ENCODE measurements at places on chromosomes 3 and 15.
A peak's percentile ranks its signal among the peaks of the same experiment; 100 is the strongest.

DNA sequence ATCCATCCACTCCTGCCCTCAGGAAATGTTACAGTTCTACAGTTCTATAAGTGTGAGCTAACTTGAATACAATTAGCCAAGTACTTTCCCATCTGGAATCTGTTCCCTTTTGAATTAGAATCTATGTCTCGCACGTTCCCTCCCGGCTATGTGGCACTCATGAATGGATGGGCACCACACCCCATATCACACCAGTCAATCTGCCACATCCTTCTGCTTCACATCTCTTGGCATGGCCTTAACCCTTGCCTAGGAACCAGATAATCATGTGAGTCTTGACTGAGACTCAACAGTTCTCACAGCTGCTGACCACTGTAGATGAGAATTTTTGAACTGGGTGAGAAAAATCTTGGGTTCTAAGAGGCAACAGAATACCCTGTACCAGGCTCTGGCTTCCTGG lies 180.2 kb downstream of the TNIK start:
- DNase-seq, result no peak

DNA sequence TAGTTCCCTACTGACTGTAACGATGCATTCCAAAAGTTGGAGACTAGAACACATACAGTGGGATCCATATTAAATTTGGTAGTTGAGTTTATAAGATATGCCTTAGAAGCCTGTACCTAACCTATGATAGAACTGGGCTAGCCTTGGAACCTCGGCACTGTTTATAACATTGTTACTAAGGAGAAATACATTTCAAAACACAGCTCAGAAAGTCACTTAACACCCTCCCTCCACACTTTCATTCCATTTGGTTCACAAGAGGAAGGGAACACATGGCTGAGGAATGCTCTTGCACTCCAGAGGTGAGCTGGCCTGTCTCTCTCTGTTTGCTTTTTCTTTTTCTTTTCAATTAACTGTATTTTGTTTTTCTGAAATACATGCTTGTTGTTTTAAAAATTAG lies 48.7 kb upstream of the TSC22D2 start:
- DNase-seq, result peak; percentile 24

- DNase-seq, result no peak
Measured at GRCh38 chr15:43550527-43551363, 33.3 kb downstream of the MAP1A start.

DNA sequence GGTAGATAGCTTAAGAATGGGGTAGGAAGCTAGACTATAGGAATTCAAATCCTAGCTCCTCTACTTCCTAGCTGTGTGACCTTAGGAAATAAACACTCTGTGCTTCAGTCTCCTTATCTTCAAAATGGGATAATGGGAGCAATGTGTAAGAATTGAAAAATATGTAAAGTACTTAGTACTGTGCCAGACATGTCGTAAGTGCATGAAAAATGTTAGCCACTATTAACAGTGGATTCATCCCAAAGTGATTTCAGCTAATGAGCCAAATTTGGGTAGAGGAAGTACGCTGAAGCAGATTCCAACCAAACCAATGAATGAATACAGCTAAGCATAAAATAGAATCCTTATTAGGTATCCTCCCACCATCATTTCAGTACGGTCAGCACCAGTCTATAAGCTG lies 192.1 kb downstream of the RORA start:
- no peak for DNase-seq

DNA sequence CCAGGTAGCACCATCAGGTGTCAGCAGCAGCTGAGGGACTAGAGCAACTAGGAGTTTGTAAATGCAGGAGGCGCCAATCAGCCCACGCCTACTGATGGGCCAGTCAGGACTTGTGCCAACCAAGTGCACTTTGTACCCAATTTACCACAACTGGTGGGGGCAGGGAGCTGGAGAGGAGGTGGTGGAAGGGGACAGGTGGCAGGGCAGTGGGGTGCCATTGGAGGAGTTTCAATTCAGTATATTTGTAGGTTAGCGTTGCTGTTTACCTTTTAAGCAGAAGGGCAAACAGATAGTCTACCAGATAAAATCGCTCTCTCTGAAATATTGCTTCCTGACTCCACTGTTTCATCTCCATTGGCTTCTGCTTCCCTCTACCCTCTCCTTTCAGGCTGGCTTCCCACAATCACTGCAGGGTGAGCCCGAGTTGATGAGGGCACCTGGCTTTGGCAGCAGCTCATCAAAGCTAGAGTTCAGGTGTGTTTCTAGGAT lies 75.7 kb downstream of the TRIM69 start:
- DNase-seq, result no peak

GRCh38 chr3:9976721-9977709 lies 9.6 kb downstream of the EMC3 start:
- peak; percentile 84 for DNase-seq

GRCh38 chr3:157063926-157064325 lies 96.0 kb downstream of the CCNL1 start:
- DNase-seq, result no peak

GRCh38 chr3:37635251-37635650 lies 226.4 kb upstream of the CTDSPL start:
- DNase-seq, result no peak

DNA sequence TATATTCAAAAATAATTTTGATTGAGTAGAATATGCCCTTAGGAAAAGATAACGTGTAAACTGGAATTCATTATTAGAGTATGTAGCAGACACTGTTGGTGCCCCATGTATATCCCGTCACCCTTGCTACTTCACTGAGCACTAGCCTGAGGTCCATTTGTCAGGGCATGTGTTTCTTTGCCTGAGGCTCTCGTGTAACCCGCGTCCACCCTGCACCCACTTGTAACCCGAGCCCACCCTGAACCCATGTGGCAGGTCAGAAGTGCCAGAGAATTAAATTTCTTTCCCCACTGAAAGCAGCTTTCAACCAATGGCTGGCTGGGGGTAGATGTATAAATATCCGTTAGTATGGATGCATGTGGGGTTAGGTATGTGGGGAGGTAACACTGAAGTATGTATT lies 474.2 kb upstream of the ZNF385D start:
- DNase-seq, result no peak

DNA sequence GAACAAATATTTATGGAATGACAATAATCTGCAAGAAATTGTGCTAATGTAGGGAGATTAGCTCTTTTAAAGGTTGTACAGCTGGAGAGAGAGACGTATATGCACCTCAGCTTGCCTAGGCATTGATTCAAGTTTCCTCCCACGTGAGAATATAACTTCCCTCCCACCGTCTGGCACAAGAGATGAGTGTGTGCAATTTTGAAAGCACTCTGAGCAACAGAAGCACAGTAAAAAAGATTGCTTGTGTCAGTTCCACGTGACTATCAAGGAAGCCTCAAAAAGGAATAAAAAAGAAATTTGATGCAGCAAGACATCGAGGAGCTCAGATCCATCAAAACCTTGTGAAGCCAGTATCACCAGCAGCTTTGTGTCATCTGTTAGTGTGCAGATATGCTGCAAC lies 435.3 kb downstream of the TUSC7 start:
- DNase-seq, result no peak

- DNase-seq, result no peak
Measured at GRCh38 chr3:104816008-104816407, 550.7 kb upstream of the ALCAM start.

DNA sequence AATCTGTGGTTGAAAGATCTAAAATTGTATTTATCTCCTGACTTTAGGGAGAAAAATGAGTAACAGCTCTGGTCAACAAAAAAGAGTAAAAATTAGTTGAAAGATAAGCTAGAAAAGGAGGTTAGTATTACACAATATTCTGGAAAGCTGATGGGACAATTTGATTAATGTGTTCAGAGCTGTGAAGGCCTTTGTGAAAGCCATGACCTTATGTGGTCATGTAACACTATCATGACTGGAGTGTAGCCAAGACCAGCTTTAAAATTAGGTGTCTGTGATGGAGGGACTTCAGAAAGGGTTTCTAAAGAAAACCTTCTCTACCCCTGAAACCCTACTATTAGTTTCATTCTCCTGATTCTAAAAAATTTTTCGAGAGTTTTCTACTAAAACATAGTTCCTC lies 127.2 kb downstream of the NFKBIZ start:
- DNase-seq, result no peak

GRCh38 chr3:183006396-183007002 lies 26.2 kb upstream of the DCUN1D1 start:
- no peak for DNase-seq

GRCh38 chr15:91953432-91953831 lies 99.9 kb downstream of the SLCO3A1 start:
- DNase-seq, result no peak

GRCh38 chr3:56342475-56342874 lies 125.8 kb downstream of the ERC2 start:
- no peak for DNase-seq

DNA sequence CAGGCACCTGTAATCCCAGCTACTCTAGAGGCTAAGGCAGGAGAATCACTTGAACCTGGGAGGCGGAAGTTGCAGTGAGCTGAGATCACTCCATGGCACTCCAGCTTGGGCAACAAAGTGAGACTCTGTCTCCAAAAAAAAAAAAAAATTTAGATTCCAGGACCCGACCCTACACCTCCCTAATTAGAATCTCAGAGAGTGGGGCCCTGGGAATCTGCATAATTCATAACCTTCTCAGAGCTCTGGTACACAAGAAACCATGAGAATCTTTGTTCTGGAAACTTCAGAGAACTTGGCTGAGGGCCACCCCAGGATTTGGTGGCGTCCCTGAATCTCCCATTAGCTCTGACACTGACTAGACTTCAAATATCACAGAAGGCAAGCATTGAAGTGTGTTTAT lies 31.5 kb downstream of the B3GNT5 start:
- DNase-seq, result no peak

GRCh38 chr3:127815001-127815400 lies 7.3 kb downstream of the MGLL start:
- DNase-seq, result no peak

- no peak for DNase-seq
Measured at GRCh38 chr3:126155280-126155640, 25.1 kb downstream of the ALDH1L1 start.

DNA sequence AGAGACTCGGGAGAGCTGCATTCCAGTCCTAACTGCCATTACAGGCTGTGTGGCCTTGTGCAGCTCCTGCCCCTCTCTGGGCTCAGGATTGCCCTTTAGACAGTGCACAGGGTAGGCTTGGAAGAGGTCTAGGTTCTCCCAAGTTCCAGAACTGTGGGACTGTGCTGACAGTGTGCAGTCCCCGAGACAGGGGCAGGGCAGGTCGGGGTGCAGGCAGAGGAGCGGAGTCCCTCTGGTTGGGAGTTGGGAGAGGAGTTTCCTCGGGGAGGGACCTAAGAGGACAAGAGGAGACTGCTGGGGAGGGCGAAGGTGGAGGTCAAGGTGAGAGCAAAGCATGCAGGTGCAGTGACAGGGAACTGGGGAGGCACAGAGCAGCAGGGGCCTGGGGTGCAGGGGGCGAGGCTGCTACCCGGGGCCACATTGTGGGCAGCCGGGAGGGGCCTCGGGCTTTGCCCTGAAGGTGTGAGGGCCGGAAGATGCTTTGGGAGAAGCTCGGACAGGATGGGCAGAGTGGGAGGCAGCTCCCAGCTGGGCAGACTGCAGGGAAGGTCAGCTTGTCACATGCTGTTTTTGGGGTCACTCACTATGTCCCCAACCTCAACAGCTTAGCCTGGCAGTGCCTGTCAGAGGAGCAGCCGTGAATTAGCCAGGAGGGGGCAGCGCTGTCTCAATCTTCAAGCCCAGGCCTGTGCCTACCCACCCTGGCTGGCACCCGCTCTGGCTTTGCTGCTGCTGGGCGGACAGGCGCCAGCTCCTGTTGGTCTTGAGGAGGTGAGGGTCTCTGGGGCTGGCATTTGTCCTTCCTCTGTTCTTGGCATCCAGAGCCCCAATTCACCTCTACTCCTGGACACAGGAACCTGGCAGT lies 15.4 kb upstream of the CSPG4 start:
- no peak for DNase-seq

DNA sequence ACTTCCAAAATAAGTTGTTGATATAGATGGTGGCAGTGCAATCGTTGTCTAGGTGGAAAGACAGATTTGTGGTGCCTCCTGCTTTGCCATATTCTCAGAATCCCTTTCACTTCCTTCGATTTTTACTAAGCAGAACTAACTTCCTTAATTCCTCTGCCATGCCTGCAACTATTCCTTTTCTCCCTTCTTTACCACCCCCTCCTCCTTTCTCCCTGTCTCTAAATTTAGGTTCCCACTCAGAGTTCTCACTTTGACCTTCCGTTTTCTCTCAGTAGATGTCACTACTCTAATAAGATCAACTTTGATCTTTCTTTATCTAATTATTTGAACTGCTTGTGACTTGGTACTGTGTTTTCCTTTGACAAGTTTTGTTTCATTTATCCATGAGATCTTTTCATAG lies 351.2 kb downstream of the LPP start:
- no peak for DNase-seq

DNA sequence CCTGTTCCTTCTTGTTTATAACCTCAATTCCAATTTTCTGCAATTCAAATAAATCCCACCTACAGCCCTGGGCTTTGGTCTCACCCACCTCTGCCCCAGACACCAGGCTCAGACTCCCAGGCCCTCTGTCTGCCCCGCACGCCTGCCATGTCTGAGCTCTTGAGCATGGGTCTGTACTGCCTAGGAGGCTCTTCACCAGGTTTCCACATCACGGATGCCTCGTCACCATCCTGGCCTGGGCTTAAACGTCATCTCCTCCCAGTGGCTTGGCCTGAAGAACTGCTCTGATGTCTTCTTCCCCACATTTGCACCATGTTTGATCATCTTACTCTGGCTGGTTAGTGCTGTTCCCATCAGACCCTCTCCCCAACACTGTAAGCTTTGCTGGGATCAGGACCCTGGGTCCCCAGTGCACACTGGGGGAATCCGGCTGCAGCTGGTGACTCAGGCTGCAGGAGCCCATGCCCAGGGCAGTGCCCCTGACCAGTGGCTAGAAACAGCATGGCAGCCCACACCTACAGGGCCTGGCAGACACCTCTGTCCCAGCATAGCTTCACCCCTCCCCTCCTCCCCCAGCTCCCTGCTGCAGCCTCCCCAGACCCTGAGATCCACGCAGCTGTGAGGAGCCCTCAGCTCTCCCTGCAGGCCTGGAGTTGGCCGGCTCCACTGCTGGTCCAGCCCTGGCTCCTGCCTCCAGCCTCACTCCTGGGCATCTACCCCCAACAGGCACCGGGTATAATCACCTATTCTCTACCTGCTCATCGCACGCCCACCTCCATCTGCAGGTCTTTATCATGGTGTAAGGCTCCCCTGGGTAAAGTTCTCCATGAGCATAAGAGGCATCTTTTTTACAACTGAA lies 162.8 kb upstream of the NSMCE3 start:
- DNase-seq, result no peak

DNA sequence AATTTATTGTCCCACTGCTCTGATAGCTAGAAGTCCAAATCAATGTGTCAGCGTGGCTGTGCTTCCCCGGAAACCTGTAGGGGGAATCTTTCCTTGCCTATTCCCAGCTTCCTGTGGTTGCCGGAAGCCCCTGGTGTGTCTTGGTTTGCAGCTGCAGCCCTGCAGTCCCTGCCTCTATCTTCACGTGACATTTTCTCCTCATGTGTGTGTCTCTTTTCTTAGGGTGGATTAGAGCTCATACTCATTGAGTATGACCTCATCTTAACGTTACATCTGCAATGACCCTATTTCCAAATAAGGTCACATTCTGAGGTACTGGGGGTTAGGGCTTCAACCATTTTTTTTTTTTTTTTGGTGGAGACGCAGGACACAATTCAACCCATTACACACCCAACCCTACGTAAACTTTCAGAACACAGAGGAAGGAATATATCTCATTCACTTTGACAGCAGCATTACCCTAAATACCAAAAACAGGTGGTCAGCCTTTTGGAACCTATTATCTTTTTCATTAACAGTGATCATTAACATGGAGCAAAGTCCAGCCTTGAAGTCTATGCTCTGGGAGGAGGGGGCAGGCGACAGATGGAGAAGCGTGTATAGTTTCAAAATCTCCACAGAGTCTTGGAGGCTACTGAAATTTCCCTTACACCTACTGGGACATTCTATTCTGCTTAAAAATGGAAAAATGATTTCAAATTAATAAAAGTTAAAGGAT lies 88.6 kb downstream of the RYK start:
- no peak for DNase-seq

Measured in SW 1271 (cell line).